NCI-H510A (cell line): ENCODE measurements at places on chromosomes 2 and 18.

GRCh38 chr2:191693166-191693565, 15.2 kb downstream of the NABP1 start:
- DNase-seq, result no peak

DNA sequence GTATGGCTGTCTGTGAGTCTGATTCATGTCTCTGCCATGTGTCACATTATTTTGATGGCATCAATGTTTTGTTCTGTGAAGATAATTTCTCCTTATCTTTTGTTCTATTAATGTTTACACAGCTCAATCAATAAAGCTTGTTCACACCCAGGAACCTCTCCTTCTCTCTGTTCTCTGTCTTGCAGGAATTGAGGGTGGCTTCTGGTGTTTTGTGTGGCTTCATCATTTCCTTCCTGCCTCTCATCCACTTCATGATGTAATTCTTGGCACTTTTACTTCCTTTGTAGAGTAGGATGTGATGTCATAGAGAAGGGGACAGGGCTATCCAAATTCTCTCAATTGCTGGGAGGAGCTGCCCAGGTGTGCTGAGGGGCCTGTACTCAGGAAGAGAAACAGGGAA, 27.2 kb downstream of the ASXL3 start:
- no peak for DNase-seq

GRCh38 chr18:23406271-23406787, 46.8 kb upstream of the RIOK3 start:
- no peak for DNase-seq

GRCh38 chr2:69572641-69573040, 70.9 kb downstream of the AAK1 start:
- DNase-seq, result no peak

DNA sequence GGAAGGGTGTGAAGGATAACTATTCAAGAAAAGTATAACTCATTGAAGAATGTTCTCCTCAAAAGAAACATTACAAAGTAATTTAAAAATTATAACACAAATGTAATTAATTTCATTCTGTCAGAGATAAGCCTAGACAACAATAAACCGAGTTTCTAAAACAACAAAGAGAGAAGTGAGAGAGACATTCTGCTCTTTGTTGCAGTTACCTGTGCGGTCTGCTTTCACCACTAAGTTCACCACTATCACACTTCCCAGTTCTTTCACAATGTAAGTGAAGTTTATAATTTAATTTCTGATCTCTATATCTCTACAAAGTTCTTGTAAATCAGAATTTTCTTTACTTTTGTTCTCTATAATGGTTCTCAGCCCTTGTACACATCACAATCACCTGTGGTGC, 76.3 kb upstream of the FRZB start:
- DNase-seq, result no peak

GRCh38 chr18:47794725-47795433, 135.6 kb downstream of the SMAD2 start:
- no peak for DNase-seq

DNA sequence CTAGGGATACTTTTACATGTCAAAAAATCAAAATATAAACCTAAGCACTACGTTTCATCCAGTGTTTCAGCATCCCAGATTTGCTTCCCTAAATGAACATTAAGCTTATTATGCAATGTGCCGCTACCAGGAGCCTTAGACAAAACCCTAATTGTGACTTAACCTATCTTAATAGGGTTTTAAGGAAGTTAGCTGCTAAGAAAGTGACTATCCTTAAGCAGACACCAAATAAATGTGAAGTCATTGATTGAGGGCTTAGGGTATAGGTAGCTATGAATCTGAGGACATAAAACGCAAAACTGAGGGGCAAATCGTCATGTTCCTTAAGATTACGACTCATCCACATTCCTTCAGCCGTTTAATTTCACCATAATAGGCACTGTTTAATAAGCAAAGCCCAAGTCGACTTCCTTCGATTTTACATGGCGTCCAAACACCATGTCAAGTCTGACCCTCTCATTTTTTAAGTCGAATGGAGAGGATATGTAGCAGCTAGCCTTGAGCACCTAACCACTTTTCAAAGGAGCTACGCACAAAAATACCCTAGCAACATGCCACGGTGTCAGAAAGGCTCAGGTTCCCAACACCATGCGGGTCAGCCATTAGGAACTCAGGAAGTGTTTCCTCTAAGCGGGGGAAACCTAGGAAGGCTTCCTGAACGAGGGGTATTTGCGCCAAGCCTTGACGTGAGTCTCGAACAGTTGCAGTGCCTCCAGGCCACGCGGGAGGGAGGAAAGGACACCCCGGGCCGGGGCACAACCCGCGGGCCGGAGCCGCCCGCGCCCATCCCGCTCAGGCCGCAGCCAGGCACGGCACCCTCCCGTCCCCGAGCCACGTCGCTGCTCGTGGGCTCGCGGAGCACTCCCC, 1.0 kb downstream of the HDLBP start:
- DNase-seq, result peak; percentile 57

GRCh38 chr2:41379496-41380221, 668.2 kb upstream of the PKDCC start:
- DNase-seq, result no peak

DNA sequence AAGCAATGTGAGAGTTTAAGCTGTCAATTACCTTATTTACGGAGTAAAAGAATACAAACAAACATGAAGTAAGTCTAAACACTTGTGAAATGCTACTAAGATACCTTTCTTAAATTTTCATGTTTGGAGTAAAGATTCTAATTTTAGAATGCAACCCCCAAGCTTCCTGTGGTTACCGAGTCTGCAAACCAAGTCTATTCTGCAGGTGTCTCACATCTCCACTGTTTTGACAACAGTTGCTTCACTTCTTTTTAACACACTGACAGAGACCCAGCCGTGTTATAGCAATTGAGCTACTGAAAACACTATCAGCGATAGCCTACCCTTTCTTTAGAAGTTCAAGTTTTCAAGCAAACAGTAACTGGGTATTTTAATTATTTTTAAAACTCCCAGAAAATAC, 608.3 kb downstream of the ERBB4 start:
- DNase-seq, result no peak

DNA sequence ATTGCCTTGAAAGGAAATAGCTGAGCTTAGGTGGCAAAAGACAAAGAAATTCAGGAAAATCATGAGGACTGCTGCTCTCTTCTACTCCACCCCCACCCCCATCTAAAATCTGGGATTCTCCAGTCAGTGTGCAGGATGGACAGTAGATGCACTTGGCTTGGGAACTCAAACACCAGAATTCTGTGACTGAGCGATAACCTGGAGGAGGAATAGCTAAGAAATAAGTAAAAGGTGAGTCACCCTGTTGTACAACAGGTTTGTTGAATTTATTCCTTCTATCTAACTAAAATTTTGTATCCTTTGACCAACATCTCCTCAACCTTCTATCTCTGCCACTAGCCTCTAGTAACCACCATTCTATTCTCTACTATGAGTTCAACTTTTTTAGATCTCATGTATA, 1029.9 kb upstream of the ACVR2A start:
- DNase-seq, result no peak

DNA sequence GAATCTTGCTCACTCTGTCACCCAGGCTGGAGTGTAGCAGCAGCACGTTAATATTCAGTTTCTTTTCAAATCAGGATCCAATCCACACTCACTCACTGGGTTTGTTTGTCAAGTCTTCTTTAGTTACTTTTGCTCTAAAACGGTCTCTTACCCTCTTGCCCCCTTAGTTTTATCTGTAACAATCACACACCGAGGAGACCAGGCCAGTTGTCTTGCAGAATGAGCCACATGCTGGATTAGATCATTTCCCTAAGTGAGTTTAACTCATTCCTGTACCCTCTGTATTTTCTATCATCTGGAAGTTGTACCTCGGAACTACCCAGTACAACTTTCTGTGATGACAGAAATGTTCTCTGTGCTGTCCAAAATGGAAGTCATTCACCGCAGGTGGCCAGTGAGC, 20.7 kb upstream of the TOGARAM2 start:
- no peak for DNase-seq

DNA sequence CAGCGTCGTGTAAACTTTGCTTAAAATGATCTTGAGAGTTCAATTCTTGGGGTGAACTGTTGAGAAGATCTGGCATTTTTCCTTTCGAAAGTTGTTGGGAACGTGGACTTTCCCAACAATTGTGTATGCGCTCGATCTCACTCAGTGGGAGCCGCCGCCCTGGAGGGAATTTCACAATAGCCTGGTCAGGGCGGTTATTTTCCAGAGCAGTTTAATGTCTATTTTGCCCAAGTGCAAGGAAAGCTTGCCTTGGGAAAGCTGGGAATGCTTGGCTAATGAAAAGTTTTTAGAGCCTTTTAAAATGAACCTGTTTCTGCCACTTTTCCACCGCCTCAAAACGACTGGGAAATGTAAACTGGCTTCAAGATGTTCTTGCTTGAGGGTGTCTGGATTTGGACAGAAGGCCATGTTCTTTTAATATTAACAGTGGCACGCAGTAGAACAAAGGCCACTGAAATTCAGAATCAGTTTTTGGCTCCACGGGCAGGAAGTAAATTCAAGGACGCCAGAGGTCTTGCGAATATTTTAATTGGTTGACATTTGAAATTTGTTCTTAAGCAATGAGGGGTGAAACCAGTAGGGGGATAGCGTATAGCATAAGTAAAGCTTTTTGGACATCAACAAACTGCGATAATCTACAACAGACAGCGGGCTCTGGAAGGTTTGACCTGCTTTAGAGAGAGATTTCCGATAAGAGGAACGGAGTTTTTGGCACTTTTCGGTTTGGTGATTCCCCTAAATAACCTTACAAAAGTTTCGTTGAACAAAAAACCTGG, 1.2 kb downstream of the CFLAR start:
- peak; percentile 9 for DNase-seq

DNA sequence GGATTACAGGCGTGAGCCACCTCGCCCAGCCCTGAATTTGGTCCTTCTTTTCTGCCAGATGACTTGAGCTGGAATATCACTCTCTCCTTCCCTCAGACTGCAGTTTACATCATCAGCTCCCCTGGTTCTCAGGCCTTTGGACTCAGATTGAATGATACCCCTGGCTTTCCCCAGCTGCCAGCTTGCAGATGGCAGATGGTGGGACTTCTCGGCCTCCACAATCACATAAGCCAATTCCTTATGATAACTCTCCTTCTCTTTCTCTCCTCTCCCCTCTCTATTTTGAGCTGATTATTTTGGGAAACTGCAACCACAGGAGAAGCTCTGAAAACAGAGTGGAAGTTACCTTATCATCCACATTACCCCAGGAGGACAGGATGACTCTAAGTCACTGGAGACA, 33.4 kb upstream of the ATP8B1 start:
- DNase-seq, result no peak

DNA sequence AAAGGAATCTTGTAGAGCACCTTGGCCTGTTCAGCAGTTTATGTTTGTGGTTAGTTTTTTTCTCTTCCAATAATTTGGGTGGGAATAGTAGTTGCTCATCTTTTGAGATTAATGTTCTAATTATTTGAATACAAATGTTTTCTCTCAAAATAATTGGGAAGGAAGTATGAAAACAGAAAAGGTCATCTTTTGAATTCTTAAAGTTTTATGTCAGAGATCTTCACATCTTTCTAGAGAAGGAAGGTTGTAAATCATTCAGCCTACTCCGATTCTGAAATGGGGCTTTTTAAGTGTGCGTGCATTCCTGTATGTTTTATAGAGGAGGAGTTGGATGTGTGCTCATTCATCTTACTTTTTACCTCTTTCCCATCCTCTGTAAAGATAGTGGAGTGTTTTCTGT, 29.0 kb downstream of the GRHL1 start:
- no peak for DNase-seq

- DNase-seq, result no peak
Measured at GRCh38 chr2:61436092-61436491, 34.8 kb downstream of the USP34 start.

DNA sequence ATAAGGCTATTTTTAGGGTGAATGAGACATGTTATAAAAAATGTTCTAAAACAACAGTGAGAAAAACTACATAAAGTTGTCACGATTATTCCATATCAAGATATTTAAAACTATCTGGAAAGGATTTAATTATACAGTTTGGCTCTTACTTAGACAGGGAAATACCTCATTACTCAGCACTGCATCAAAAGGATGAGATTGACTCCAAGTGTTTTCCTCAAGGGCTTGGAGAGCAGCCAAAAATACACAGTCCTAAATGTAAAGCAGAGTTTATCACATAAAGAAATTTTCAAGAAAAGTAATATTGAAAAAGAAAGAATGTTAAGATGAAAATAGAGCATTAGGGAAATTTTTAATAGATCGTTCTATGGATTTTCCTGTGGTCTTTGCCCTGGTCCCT, 285.5 kb upstream of the NETO1 start:
- DNase-seq, result no peak

DNA sequence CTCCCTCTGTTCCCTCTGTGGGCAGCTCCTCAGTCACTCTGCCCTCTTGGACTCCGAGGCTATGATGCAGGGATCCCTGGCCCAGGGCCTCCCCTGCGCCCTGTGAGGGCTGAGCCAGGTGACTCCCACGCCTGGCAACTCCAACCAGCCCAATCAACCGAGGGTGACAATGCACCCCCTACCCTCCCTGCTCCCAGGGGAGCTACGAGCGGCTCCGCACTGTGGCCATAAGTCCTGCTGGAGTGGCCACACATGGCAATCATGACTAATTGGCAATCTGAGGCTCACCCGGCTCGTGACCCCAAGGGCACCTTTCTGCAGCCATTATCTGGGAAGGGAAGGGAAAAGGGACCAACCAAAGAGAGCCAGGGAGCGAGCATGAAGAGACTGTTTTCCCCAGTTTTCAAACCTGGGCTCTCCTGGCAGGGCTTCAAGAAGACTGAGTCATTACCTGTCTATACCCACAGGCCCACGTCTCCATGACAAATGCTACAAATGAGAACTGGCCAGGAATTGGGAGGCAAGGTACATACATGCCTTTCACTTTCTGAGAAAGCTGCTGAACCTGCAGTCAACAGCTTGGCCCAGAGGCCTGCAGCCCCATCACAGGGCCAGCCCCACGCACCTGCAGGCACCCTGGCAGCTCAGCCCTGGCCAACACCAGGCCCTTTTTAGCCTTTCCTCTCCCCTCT, 45.1 kb downstream of the RPL31 start:
- DNase-seq, result no peak

- no peak for DNase-seq
Measured at GRCh38 chr2:238100821-238101771, 956 bp downstream of the ESPNL start.

GRCh38 chr2:231294116-231294515, 95.7 kb downstream of the ARMC9 start:
- DNase-seq, result no peak

GRCh38 chr18:64679121-64679520, 530.2 kb upstream of the LINC00305 start:
- no peak for DNase-seq

GRCh38 chr2:236622201-236622600, 52.6 kb downstream of the ACKR3 start:
- DNase-seq, result no peak

- DNase-seq, result no peak
Measured at GRCh38 chr2:52054824-52055223, 1022.9 kb upstream of the NRXN1 start.

- DNase-seq, result no peak
Measured at GRCh38 chr2:43068041-43068533, 158.3 kb downstream of the ZFP36L2 start.

GRCh38 chr2:85861650-85862049, 27.1 kb downstream of the ST3GAL5 start:
- DNase-seq, result no peak
